ENCODE measurements at places on chromosomes 12 and 14.

DNA sequence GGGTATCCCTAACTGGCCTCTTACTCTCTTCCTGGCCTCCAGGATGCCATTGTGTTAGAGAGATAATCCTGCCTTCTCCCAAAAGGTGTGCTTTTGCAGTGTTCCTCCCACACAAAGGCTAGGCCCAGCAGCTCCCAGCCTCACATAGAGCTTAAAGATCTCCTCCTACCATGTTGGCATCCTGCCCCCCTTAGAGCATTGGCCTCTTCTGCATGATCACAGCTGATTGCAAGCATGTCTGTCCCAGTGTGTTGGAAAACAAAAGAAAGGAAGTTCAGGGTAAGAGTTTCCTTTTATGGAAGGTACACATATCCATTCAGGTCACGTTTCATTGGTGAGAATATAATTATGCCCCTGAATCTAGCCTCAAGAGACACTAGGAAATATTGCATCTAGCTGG lies 405.4 kb downstream of the TMTC2 start:
- DNase-seq = no peak

DNA sequence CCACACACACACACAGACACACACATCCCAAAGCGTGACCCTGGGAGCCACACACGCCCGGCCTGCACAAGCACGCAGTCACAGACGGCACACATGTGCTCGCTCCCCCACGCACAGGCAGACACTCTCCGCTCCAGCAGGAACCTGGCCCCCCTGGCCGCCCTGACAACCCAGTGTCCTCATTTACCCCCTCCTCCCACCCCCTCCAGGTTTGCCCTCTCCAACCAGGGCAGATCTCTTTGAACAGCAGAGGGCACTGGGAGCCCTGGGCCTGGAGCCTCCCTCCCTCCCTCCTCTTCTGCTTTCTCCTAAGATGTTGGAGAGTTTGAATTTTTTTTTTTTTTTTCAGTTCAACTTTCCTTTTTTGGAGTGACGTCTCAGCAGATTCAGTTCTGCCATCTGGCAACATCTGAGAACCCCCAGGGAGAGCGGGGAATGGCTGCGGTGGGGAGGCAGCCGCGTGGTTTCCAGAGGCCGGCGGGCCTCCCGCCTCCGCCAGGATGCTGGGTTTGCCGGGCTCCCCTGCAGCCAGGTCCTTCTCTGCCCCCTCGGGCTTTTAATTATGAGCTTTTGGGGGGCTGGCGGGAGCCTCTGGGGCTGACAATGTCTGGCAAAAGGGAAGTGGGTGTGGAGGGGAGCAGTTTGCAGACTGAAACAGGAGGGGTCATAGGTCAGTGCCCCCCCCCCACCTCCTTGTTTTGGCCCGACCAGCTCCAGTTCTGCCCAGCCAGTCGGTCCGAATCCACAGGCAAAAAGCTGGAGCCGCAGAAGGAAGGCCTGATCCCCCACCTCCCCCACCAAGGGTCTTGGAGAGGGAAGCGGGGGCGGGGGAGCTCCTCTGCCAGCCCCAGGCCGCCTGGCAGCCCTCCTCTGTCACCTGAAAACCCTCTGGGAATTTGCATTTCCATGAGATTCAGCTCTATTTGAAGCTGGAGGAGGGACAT lies 1.3 kb upstream of the NCOR2 start:
- DNase-seq = no peak

GRCh38 chr12:110657747-110658146 lies 31.2 kb downstream of the HVCN1 start:
- no peak for DNase-seq

- no peak for DNase-seq
These were observed 605.2 kb downstream of the GALC start for GRCh38 chr14:87387806-87388205.

DNA sequence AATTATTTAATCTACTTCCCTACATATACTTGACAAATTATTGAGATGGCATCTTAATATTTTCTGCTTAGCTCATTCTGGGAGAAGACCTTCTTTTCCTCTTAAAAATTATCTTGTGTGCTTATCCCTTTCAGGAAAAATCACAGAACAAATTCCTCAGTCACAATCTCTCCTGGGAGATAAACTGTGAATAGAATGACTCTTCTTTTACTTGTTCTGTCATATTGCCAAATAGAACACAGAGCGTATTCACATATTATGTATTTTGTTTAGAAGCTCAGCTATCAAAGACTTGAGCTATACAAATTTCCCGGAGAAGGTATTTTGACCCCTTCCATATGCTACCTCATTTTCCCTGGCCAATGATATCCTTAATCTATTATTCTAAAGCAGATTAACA lies 146.7 kb downstream of the TMEM117 start:
- DNase-seq = no peak

- no peak for DNase-seq
These were observed 362.8 kb upstream of the TBX3 start for GRCh38 chr12:115046805-115047204.

- no peak for DNase-seq
These were observed 507 bp upstream of the PTPN11 start for GRCh38 chr12:112418273-112418607.

DNA sequence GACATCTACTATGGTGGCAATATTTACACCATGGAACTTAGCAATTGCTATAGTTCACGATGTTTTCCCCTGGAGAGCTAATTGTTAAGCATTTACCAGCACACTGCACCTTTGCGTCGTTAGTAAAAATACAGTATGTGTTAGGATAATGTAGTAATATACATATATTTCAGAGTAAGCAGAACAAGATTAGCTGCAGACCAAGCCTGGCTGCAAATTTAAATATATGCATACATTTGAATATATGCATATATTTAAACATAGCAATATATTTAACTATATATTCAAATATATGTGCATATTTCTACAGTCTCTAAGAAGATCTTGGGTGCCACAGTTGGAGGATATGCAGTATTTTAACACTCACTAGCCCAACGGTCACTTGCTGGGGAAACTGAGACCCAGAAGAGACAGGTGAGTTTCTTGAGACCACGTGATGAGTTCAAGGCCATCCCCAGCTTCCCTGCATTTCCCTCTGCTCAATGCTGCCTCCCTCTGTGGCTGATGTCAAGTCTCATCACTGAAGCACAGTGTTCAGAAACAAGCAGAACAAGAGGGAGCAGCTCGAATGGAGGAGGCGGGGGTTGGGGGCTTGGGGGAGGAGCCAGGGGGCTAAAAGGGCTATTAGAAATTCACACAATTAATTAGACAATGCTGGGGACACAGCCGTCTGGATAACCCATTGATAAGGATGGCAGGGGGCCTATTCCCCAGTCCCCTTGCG lies 708.0 kb downstream of the MED13L start:
- DNase-seq = no peak

DNA sequence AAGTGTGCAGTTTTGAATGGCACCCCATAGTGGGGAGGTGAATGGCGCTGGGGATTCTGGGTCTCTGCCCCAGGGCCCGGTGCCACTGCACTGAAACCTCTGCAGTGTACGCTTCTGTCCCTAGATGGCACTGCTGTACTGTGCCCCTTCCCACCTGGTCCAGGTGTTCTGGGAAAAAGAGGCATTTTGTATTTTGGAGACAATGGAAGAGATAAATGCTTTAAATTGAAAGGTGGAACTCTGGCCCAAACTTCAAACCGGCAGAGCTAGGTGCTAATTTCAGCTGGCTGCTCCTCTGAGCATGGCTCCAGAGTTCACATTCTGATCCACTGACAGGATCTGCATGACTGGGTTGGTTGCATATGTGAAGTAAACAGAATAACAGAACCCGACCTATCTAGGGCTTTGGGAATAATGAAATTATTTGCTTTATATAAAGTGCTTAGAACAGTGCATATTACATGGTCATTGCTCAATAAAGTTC lies 52.2 kb downstream of the KRT80 start:
- DNase-seq = no peak

GRCh38 chr12:5910790-5911548 lies 34.1 kb downstream of the ANO2 start:
- no peak for DNase-seq

GRCh38 chr14:101253948-101254347 lies 307.3 kb upstream of the DIO3 start:
- no peak for DNase-seq

DNA sequence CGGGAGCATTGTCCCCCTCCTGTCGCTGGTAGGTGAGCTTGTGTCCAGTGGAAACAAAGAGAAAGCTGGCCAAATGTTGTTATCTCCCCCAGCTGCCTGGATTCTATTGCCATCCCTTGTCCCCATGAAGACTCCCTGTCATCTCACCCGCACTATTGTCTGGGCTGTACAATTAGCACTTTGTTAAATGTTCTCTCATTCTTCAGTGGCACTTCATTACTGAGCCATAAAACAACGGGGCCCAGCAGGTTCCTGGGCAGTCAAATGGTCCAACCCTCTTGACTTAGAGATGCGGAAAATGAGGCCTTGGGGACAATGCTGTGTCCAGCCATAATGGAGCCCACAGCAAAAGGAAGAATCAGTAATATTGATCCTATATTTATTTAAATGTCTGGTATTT lies 13.2 kb upstream of the COL2A1 start:
- DNase-seq = no peak

DNA sequence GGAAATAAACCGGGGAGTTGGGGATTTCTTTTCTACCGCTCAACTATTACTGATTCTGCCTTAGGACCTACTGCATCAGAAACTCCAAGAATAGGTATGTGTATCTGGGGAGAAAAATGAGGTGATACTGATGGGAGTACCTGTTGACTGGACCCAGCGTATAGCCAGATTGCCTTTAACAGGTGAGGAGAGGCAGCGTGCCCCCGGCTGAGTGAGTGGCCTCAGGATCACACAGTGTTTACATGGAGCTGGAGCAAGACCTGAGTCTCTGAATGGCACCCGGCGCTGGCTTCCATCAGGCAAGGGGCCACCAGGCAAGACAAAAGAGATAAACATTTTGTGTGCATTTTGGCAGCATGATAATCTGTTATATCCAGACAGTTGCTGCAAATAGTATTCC lies 496.2 kb downstream of the EGLN3 start:
- no peak for DNase-seq

DNA sequence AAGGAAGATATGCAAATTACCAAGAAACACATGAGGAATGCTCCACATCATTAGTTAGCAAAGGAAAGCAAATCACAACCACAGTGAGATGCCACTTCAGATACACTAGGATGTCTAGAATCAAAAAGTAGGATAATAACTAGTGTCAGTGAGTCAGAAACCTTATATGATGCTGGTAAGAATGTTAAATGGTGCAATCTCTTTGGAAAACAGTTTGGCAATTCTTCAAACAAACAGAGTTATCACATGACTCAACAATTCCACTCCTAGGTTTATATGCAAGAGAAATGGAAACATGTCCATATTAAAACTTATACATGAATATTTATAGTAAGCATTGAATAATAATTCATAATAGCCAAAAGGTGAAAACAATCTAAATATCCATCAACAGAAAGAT lies 220.9 kb downstream of the FOXG1 start:
- no peak for DNase-seq

DNA sequence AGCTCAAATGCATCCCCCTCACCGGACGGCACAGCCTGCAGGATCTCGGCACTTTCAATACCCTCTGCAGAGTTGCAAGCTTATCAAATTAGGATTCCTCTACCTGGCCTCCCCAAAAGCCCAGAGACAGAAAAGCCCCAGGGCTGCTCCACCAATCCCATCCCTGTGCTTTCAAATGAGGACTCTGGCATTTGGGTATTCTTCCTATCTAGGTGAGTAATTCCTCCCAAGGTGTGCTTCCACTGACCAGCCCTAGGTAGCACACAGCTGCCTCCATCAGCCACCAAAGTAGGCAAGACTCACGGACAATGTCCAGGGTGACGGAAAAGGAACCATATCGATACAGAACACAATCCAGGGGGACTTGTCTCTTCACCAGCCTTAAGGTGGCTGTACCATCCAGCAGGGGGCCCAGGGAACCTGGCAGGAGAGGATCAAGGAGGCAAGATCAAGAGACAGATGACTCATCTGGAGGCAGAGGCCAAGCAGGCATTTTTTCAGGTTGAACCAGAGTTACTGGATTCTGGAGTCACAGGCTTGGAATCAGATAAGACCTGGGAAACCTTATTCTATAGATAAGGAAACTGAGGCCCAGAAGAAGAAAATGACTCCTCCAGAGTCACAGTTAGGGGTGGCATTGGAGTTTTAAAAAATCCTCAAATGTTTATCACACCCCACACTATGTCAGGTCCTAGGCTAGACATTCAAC lies 9.9 kb downstream of the PMEL start:
- no peak for DNase-seq

GRCh38 chr12:85152311-85152729 lies 116.2 kb downstream of the LRRIQ1 start:
- no peak for DNase-seq

- DNase-seq = no peak
These were observed 22.5 kb downstream of the SDS start for GRCh38 chr12:113381220-113381619.

GRCh38 chr14:98945611-98946570 lies 326.1 kb downstream of the BCL11B start:
- DNase-seq = no peak

DNA sequence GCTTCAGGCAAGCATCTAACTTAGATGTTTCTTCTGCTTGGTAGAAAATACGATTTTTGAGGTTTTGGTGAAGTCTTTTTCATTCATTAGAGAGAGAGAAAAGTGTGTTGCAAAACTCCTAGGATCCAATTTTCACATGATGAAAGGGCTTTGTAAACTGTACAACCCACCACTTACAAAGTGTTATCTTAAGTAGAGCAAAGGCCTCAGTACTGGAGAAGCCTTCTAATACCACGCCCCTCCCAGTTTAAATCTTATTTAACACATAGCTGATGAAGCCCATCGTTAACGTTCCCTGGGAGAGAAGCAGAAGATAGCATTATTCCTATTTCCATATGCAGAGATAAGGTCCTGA lies 869 bp downstream of the APOLD1 start:
- DNase-seq = no peak

DNA sequence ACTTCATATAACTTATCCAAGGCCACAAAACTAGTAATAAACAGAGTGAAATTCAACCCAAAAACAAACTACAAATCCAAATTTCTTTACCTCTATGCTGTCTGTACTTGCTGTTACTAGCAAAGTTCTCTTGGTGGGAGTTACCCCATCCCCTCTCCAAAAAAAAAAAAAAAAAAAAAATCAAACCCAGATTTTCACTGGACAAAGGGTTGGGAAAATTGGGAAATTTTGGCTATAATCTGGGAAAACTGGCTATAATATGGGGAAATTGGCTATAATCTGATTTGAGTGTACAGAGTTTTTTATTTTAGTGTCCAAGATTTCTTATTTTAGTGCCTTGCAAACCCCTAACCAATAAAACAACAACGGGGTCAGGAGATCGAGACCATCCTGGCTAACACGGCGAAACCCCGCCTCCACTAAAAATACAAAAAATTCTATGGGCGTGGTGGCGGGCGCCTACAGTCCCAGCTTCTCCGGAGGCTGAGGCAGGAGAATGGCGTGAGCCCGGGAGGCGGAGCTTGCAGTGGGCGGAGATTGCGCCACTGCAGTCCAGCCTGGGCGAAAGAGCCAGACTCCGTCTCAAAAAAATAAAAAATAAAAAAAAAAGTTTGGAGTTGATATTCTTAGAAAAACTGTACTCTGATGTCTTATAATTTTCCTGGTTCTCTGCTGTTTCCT lies 148.4 kb downstream of the CHST11 start:
- no peak for DNase-seq

DNA sequence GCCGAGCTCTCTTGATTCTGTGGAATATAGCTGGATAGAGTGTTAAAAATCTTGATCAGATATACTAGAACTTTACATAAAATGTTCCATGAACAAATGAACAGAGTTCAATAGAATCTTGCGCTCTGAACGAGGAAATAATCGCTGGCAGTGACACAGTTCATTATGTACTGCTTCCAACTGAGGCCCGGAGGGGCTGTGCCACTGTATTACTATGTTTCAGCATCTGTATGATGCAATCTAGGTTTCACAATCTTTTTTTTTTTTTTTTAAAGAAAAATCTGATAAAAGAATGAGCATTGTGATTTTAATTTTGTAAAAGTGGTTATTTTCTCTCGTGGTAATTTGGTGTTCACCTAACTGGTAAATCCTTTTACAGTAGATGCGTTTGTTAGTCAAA lies 77.2 kb downstream of the FERMT2 start:
- DNase-seq = no peak

Data from thoracic aorta (tissue), 2 donors.